ENCODE measurements at places on chromosomes 12 and 14.

- DNase-seq, result no peak
Measured at GRCh38 chr12:132305991-132306884, 23.2 kb downstream of the GALNT9 start.

DNA sequence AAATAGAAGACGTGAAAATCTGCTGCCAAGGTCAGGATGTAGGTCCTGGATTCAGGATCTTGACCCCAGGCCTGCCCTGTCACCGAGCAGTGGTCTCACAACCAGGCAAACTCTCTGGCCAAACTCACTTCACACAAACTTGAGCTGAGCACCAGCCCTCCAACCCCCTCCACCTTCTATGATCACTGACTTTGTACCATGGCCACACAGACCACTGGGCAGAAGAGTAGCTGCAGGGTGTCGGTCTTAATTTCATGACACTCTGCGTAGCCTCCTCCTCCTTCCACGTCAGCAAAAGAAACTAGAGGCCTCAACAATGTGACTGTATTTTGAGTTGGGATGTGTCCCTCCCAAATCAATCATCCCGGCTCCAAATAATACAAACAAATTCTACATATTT, 7.2 kb upstream of the TBX3 start:
- DNase-seq, result no peak

GRCh38 chr12:94768398-94769046, 118.2 kb upstream of the TMCC3 start:
- no peak for DNase-seq

- no peak for DNase-seq
Measured at GRCh38 chr14:89504091-89504490, 87.1 kb upstream of the FOXN3 start.

DNA sequence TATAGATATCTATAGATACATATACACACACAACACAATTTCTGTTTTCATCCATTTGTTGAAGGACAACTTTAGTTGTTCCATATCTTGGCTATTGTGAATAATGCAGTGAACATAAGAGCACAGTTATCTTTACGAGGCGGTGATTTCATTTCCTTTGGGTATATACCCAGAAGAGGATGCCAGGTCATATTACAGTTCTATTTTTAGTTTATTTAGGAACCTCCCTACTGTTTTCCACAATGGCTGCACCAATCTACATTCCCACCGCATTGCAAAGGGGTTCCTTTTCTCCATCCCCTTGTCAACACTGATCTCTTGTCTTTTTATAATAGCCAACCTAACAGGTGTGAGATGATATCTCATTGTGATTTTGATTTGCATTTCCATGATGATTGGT, 143.4 kb upstream of the ARHGAP5 start:
- no peak for DNase-seq
